ENCODE measurements at places on chromosomes 11 and 22. TPM values are rescaled to one million over a fixed set of nuclear protein-coding genes. Genes with fewer than 3 reads are reported as not detected.

Gene SHANK3
- total RNA-seq = 4.6 TPM

Gene PVALB
- total RNA-seq = not detected

Gene MOGAT2
- total RNA-seq = not detected

Gene CRYBB2
- total RNA-seq = not detected

Gene UPK3A
- total RNA-seq = not detected

Gene PNPLA5
- total RNA-seq = 0.07 TPM

Gene SERHL2
- not detected for total RNA-seq

Gene HORMAD2
- not detected for total RNA-seq

Gene SOX10
- total RNA-seq = not detected

Gene OR51B2
- not detected for total RNA-seq

Gene CRYBB3
- not detected for total RNA-seq

Gene SLC22A25
- total RNA-seq = not detected

Gene FAM83F
- not detected for total RNA-seq

Gene TMEM135
- total RNA-seq = 17.6 TPM

Gene BIK
- 0.89 TPM for total RNA-seq

Gene SOX6
- total RNA-seq = not detected

Gene CYP2R1
- total RNA-seq = 9.0 TPM

Gene YAP1
- 46.0 TPM for total RNA-seq

Gene MYRF
- 14.8 TPM for total RNA-seq

Gene DCUN1D5
- total RNA-seq = 71.2 TPM

Gene CCDC188
- not detected for total RNA-seq

Gene MMP13
- not detected for total RNA-seq

Gene OR5A1
- total RNA-seq = not detected

Gene OR10A2
- total RNA-seq = not detected

Gene CRACR2B
- total RNA-seq = 3.0 TPM

Gene OR52I2
- not detected for total RNA-seq

Measured in A549 treated with RU486 at 1 μM for 4 hours (cell line).